ENCODE measurements at places on chromosomes 7 and 10. TPM values are rescaled to one million over a fixed set of nuclear protein-coding genes. Genes with fewer than 3 reads are reported as not detected.
A peak's percentile ranks its signal among the peaks of the same experiment; 100 is the strongest.

DNA sequence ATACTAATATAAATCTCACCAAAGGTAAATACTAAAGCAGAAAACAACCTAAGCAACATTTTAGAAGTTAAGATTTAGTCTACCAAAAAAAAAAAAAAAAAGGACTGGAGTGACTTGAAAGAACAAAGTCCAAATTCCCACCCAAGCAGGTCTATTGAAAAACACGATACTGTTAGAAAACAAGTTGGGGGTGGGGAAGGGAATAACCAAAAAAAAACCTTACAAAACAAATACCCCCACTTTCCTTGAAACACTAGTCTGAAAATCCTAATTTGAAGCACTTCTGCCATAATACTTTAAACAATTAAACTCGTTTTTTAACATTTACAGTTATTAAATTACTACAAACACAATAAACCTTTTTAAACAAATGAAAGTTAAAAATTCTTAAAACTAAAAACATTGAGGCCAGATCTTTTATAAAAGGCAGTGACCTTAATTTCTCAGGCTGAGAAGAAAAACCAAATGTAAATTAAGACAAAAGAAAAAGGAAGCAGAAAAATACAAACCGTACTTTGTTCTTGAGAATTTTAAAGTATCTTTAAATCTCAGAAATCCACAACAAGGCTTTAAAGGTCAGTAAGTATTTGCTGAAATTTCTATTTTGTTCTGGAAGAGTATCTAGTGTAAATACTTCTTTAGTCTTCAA, 135.1 kb downstream of the NRBF2 start:
- H3K27me3 ChIP-seq, result no peaks in the 10 kb centered on the region
- peaks cover 13% of the 10 kb centered on the region for H3K4me1 ChIP-seq
- DNase-seq, result no peak
- peaks cover 7% of the 10 kb centered on the region for H3K36me3 ChIP-seq

Gene HOXA3
- total RNA-seq, result not detected

GRCh38 chr10:106551501-106552062, 612.9 kb downstream of the SORCS1 start:
- no peak overlapping the region for H3K4me3 ChIP-seq
- H3K27me3 ChIP-seq, result no peaks in the 10 kb centered on the region
- no peaks in the 10 kb centered on the region for H3K36me3 ChIP-seq
- DNase-seq, result no peak
- no peaks in the 10 kb centered on the region for H3K4me1 ChIP-seq

GRCh38 chr7:30365621-30366020, 81.2 kb downstream of the ZNRF2 start:
- H3K36me3 ChIP-seq, result peaks cover 1% of the 10 kb centered on the region
- no peak overlapping the region for H3K27ac ChIP-seq
- no peak for DNase-seq
- H3K4me1 ChIP-seq, result peaks cover 6% of the 10 kb centered on the region
- no peaks in the 10 kb centered on the region for H3K27me3 ChIP-seq

DNA sequence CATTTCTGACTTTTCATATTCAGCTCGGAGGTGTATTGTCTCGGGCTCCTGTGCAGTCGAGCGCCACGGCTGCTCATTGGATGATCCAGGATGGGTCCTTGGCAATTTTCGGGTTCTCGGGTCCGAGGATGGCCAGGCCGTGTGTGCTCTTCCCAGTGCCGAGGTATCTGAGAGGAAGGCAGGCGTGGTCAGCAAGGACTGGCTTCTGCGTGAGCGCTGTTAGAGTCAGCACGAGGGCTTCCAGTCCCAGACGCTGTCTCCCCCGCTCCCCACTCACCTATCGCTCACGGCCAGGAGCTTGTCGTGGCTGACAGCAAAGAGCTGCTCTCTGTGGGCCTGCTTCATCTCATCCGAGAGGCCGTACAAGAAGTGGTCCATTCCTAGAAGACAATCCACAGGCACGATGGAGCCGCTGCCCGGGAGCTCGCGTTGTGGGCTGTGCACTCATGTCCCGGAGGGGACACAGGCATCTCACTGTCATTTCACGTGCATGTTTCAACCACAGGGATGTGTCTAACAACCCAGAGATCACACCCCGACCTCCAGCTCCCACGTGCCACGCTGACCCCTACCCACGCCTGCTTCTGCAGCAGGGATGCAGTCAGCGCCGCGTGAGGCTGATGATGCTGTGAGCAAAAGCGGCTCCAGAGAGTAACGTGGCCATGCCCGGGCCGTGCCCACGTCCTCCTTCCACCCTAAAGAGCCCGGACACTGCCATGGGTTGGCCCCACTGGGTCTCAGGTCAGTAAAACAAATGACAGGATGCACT, 34.4 kb downstream of the PITRM1 start:
- H3K4me1 ChIP-seq, result no peaks in the 10 kb centered on the region
- DNase-seq, result no peak
- no peaks in the 10 kb centered on the region for H3K27me3 ChIP-seq
- peaks cover 50% of the 10 kb centered on the region for H3K36me3 ChIP-seq
- no peak overlapping the region for H3K4me3 ChIP-seq

- H3K27ac ChIP-seq, result no peak overlapping the region
- DNase-seq, result no peak
- H3K27me3 ChIP-seq, result no peaks in the 10 kb centered on the region
- no peak overlapping the region for H3K4me3 ChIP-seq
- H3K4me1 ChIP-seq, result no peaks in the 10 kb centered on the region
- no peaks in the 10 kb centered on the region for H3K36me3 ChIP-seq
Observed at GRCh38 chr7:113230691-113231090, 112.3 kb upstream of the SMIM30 start.

- no peak overlapping the region for H3K27ac ChIP-seq
- H3K36me3 ChIP-seq, result peaks cover 82% of the 10 kb centered on the region
- DNase-seq, result no peak
- peaks cover 6% of the 10 kb centered on the region for H3K4me1 ChIP-seq
- no peak overlapping the region for H3K4me3 ChIP-seq
- H3K27me3 ChIP-seq, result no peaks in the 10 kb centered on the region
Observed at GRCh38 chr7:2993868-2994267, 49.8 kb downstream of the CARD11 start.

Gene BEND7
- not detected for total RNA-seq

DNA sequence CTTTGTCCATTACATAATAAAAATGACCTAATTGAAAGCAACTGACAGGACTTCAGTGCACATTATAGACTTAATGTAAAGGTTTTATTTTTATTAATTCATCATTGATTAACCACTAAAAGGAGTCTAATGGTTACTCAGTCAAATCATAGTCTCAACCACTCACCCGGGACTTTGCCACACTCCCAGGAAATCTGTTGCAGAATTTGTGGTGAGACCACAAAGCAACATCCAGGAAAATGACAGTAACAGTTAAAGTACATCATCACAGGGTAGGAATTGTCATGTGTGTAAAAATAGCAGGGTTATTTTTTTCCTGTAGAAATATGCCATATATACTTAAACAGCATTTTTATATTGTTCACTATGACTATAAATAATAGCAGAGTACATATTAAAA, 6.3 kb upstream of the HGF start:
- H3K27me3 ChIP-seq, result no peaks in the 10 kb centered on the region
- H3K36me3 ChIP-seq, result no peaks in the 10 kb centered on the region
- no peak overlapping the region for H3K27ac ChIP-seq
- no peak overlapping the region for H3K4me3 ChIP-seq

DNA sequence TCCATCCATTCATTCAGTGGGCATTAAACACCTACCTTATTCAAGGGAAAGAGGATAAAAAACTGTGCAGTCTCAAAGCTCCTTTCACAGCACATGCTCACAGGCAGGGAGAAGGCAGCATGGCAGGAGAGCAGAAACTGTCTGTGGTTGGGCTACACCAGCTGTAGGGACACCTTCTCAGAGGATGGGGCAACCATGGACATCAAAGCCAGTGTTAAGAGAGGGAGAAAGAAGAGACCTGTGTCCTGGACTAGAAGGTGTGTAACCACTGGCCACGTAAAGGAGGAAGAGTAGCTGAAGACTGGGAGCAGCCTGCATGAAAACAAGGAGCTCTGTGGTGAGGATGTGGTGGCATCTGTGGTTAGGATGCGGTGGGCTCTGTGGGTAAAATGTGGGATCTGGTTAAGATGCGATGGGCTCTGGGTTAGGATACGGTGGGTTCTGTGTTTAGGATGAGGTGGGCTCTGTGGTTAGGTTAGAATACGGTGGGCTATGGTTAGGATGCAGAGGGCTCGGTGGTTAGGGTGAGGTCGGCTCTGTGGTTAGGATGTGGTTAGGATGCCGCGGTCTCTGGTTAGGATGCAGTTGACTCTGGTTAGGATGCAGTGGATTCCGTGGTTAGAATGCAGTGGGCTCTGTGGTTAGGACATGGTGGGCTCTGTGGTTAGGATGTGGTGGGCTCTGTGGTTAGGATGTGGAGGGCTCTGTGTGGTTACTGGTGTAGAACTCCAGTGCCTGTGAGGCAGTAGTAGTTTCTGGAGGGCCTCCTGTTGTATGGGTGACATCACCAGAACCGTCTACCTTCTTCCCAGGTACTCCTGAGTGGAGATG, 197.6 kb downstream of the WDR37 start:
- H3K4me1 ChIP-seq, result peaks cover 9% of the 10 kb centered on the region
- H3K27me3 ChIP-seq, result peaks cover 53% of the 10 kb centered on the region
- H3K36me3 ChIP-seq, result peaks cover 8% of the 10 kb centered on the region
- H3K27ac ChIP-seq, result peak overlapping the region; percentile 80
- DNase-seq, result no peak

- no peak for DNase-seq
- no peak overlapping the region for H3K27ac ChIP-seq
- no peak overlapping the region for H3K4me3 ChIP-seq
- no peaks in the 10 kb centered on the region for H3K36me3 ChIP-seq
Observed at GRCh38 chr7:143048827-143049226, 3.3 kb upstream of the OR6V1 start.

- no peak overlapping the region for H3K4me3 ChIP-seq
- peak; percentile 37 for DNase-seq
- H3K27ac ChIP-seq, result no peak overlapping the region
- peaks cover 40% of the 10 kb centered on the region for H3K27me3 ChIP-seq
- no peaks in the 10 kb centered on the region for H3K36me3 ChIP-seq
Observed at GRCh38 chr10:71094712-71095390, 117.5 kb upstream of the UNC5B start.

DNA sequence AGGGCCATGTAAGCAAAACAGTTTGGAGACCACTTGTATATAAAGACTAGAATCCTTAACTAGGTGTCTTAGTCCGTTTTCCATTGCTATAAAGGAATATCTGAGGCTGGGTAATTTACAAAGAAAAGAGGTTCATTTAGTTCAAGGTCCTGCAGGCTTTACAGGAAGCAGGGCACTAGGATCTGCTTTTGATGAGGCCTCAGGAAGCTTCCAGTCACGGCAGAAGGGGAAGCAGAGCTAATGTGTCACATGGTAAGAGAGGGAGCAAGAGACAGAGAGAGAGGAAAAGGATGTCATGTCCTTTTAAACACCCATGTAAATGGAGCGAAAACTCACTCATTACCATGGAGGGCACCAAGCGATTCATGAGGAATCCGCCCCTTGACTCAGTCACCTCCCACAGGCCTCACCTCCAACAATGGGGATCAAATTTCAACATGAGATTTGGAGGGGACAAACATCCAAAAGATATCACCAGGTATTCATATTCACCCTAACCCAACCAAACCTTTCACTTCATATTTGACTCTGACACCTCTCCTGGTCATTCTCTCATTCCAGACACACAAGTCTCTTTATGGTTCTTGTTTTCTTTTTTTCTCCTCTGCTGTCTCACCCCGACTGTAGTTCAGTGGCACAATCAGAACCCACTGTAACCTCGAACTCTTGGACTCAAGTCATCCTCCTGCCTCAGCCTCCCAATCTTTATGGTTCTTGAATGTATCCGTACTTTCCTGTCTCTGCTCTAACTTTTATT, 30.1 kb upstream of the ASAH2 start:
- no peaks in the 10 kb centered on the region for H3K36me3 ChIP-seq
- H3K4me1 ChIP-seq, result no peaks in the 10 kb centered on the region
- no peak overlapping the region for H3K4me3 ChIP-seq

GRCh38 chr7:93948106-93948505, 26.6 kb downstream of the GNG11 start:
- no peak for DNase-seq
- no peak overlapping the region for H3K27ac ChIP-seq
- H3K36me3 ChIP-seq, result no peaks in the 10 kb centered on the region
- no peak overlapping the region for H3K4me3 ChIP-seq
- H3K27me3 ChIP-seq, result peaks cover 6% of the 10 kb centered on the region

Gene NODAL
- not detected for total RNA-seq

DNA sequence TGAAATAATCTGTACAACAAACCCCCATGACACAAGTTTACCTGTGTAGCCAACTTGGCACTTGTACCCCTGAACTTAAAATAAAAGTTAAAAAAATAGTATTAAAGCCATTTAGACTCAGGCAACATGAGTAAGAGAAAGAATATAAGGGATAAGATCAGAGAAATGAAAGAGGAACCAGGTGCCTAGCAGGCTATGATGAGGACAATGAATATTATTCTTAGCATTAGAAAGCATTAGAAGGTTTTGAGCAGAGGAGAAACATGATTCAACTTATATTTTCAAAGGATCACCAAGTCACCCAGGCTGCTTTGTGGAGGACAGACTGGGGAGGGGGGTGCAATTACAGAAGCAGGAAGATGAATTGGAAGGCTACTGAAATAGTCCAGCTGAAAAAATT, 48.1 kb upstream of the TES start:
- H3K36me3 ChIP-seq, result no peaks in the 10 kb centered on the region
- peaks cover 15% of the 10 kb centered on the region for H3K27me3 ChIP-seq
- DNase-seq, result no peak
- no peak overlapping the region for H3K4me3 ChIP-seq
- peaks cover 17% of the 10 kb centered on the region for H3K4me1 ChIP-seq

Gene PANK1
- total RNA-seq, result 6.2 TPM

DNA sequence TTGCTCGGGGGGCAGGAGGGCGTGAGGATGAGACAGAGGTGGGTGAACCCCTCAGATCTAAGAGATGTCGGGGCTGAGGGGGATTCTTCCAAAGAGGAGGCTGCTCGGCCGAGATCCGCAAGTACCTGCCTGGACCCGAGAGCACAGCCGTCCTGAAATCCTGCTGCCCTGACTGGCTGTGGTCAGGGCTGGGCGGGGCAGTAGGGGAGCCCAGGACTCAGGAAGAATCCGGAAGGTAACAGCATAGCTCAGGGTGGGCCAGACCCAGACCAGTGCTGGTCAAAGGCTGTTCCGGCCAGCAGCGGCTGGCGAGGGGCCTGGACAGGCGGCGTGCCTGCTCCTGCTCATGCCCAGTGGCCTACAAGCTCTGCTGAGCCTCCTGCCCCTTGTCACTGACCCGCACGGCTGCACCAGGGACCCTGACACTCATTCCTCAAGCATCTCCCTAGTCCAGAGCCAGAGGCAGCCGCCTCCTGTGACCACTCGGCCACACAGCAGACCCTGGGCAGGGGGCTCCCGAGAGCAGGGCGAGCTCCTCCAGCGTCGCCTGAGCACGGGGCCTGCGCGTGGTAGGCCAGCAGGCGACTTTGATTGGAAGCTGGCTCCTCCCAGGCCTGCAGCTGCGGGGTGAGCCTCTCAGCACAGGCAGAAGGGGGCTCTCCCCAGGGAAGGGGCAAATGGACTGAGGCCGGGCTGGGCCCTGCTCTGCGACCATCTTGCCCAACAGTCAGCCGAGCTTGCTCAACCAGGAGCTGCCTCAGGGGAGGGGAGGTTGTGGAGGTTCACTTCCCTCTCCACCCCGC, 3.1 kb upstream of the ADAP1 start:
- peaks cover 1% of the 10 kb centered on the region for H3K36me3 ChIP-seq
- H3K4me1 ChIP-seq, result no peaks in the 10 kb centered on the region
- H3K4me3 ChIP-seq, result no peak overlapping the region
- H3K27ac ChIP-seq, result no peak overlapping the region
